A172 (cell line): ENCODE measurements at places on chromosomes 7 and 10. TPM values are rescaled to one million over a fixed set of nuclear protein-coding genes. Genes with fewer than 3 reads are reported as not detected.

GRCh38 chr10:86545101-86545500, 23.5 kb upstream of the WAPL start:
- no peak for DNase-seq

- DNase-seq: no peak
Observed at GRCh38 chr7:44144426-44144967, 3.4 kb upstream of the MYL7 start.

Gene SRRM3
- 12.0 and 18.5 TPM in 2 replicates for total RNA-seq

DNA sequence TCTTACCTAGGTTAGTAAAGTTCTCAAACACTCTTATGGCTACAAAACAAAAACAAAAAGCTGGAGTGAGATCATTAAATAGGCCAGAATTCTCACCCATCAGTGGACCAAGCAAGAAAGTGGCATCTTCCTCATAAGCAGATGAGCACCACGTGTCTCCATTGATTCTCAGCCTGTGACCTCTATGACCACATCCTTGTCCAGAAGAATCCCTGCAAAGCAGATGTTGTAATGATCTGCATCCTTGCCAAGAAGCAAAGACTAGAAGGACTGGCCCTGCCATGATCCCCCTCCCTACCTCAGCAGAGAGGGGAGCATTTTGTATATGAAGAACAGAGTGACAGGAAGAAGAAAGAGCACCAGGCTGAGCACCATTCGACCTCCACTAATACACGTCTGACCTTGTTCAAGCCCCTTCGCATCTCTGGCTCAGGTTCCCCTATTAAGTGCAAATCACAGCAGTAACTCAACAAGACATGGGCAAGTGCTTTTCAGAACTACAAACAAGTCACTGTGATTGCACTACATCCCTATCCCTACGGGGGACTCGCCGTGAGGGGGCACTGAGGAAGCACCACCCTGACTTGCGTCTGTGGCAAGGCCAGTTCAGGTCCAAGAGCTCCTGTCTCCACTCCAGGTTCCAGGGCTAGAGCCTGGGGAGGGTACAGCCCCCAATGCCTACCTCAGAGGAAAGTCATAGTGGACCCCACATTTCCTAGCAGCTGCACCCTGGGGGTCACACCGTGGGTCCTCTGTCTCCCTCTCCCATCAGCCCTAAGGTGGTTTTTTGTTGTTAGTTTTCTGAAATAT, 22.2 kb upstream of the RASSF4 start:
- no peak for DNase-seq

- no peak for DNase-seq
Observed at GRCh38 chr7:103124429-103124979, 24.4 kb downstream of the NAPEPLD start.

DNA sequence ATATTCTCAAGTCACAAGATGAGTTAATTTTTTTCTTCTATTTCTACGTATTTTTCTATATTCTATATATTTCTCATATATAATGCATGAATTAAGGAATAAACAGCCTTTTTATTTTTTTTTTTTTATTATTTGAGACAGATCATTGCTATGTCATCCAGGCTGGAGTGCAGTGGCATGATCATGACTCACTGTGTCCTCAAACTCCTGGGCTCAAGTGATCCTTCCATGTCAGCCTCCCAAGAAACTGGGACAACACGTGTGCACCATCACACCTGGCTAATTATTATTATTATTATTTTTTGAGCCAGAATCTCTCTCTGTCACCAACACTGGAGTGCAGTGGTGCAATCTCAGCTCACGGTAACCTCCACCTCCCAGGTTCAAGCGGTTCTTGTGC, 1.5 kb downstream of the CLDN12 start:
- DNase-seq: no peak

DNA sequence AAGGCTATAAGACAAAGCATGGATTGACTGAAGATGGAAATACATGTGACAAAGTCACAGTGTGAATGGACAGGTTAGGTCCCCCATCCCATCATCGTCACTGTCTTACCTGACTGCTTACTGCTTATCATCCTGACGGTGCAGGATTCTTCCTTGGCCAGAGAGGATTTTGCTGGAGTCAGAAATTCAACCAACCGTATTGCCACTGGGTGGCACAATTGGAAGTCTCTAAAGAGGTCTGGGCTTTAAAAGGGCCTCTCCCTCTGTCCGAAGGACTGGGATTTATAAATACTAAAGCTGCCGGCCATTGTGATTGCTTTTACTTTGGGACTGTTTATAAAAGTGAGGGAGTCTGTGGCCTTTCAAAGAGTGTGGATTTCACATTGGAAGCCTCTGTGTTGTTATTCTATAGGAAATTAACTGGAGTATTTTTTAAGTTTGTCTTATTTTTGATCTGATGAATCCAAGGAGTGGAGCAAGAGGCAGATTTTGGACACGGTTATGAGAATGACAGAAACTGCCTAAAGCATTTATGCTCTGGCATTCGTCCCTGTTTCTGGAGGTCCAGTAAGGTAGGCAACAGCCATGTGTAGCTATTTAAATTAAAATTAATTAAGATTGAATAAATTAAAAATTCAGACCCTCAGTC, 113.3 kb upstream of the CREB5 start:
- peak; percentile 74 for DNase-seq

GRCh38 chr7:27210441-27211083, 10.7 kb upstream of the HOXA13 start:
- peak; percentile 53 for DNase-seq

GRCh38 chr10:132407243-132407746, 10.3 kb downstream of the PWWP2B start:
- DNase-seq: no peak

DNA sequence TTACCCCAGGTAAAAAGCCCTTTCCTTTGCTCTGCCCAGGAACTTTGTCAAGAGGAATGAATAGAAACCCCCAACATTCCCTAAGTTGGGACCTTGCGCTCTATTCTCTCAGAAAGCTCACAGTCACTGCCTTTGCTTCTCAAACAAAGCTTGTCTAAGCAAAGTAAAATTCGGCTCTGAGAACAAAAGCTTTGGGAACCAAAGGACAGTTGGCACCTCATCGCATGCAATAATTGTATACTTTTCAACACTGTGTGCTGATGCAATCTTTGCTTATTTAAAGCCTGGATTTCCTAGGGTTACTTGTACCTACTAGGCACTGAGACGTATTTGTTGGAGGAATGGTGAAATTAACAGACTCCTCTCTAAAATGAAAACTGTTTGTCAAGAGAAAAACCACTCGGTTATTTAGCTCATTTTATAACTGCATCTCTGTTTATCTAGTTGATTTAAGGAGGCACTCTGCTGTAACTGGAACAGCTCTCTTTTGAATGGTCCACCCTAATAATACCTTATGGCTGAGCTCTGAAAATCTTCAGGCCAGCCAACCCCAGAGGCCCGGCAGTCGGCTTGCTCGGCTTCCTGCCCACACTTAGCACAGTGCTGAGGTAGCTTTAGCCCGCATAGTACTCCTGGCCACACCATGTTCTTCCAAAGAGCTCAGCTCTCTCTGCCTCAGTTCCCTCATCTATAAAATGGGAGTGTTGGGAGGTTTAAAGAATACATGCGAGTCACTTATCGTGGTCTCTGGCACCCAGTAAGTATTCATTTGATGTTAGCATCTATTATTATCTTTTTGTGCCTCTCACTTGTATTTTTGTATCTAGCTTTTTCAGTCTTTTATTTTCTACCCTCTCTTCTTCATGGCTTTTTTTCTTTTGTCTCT, 80.2 kb upstream of the PRR15 start:
- no peak for DNase-seq
